ENCODE measurements at places on chromosomes 5 and 9.
A peak's percentile ranks its signal among the peaks of the same experiment; 100 is the strongest.

DNA sequence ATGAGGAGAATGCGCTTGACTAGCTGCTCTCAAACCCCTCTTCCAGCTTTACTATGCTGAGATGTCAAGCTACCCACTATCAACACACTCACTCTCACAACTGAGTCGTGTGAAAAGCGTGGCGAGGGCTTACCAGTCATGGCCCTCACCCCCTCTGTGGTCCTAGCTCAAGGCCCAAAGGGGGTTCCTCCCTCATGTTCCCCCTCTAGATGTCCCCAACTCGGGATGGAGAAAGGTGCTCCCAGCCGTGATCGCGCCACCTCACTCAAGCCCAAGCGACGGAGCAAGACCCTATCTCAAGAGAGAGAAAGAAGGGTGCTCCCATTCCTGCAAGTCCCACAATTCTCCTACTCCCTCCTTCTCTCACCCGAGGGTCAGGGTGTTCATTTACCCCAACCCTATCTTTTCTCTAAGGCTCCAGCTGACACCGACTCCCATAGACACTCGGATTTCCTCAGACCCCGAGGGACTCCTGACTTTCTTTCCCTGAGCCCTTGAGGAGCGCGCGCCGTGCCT lies 559 bp downstream of the SLC38A9 start:
- no peak for DNase-seq

GRCh38 chr5:53167836-53168235 lies 58.3 kb upstream of the MOCS2 start:
- DNase-seq, result no peak

DNA sequence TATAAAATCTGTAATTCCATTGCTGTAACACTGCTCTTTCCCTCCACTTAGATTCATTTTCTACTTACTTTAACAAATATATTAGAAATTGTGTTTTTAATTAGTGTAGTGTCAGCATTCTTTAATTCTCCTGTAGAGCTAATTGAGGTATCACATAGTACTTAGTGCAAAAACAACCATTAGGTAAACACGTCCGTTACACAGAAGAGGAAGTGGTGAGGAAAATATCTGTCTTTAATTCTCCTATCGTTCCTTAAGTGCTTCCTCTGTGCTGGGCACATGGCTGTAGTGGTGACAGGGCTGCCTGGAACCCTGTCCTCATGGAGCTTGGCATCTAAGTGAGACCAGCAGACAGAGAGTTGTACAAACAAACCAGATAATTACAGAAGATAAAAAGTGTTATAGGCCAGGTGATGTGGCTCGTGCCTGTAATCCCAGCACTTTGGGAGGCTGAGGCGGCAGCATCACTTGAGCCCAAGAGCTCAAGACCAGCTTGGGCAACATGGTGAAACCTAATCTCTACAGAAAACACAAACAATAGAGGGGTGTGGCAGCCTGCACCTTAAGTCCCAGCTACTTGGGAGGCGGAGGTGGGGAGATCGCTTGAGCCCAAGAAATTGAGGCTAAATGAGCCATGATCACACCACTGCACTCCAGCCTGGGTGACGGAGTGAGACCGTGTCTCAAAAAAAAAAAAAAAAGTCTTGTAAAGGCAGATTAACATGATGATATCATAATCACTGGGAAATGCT lies 36.4 kb downstream of the PARP8 start:
- DNase-seq, result no peak

- no peak for DNase-seq
Observed at GRCh38 chr9:7921545-7922197, 122.1 kb upstream of the DMAC1 start.

GRCh38 chr9:73869264-73869663 lies 627.9 kb upstream of the RORB start:
- peak; percentile 70 for DNase-seq

- no peak for DNase-seq
Observed at GRCh38 chr9:98442114-98442513, 186.7 kb upstream of the TBC1D2 start.

DNA sequence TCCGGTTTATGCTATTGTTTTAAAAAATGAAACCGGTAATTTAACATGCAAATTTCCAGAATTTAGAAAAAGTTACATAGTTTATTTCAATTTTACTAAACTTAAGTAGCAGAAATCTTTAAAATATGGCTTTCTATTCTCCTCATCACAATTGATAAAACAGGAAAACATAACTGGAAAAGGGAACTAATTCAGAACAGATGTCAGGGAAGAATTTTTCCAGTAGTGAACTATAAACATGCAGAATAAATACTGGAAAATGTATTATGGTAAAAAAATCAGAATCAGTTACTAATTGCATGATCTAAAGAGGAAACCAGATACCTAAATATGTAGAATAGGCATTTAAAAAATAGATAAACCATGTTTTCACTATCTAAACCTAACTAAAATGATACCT lies 7.3 kb upstream of the NR4A3 start:
- no peak for DNase-seq

DNA sequence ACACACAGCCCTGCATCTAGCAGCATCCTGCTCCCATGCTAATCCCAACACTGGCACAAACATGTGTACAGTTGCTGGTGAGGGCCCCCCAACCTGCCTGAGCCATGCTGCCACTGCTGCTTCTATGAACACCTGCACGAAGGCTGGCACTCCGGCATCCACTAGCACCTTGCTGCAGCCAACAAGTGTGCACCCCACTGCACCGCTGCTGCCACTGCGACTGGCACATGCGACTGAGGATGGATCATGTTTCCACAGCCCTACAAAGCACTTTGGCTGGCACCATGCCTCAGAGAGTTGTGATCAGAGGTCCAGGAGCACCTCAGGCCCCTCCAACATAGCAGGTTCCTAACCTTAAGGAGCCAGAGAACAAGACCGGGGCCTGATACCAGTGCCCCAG lies 7.8 kb upstream of the PDCD1LG2 start:
- no peak for DNase-seq

- no peak for DNase-seq
Observed at GRCh38 chr5:9468060-9468388, 77.9 kb downstream of the SEMA5A start.

DNA sequence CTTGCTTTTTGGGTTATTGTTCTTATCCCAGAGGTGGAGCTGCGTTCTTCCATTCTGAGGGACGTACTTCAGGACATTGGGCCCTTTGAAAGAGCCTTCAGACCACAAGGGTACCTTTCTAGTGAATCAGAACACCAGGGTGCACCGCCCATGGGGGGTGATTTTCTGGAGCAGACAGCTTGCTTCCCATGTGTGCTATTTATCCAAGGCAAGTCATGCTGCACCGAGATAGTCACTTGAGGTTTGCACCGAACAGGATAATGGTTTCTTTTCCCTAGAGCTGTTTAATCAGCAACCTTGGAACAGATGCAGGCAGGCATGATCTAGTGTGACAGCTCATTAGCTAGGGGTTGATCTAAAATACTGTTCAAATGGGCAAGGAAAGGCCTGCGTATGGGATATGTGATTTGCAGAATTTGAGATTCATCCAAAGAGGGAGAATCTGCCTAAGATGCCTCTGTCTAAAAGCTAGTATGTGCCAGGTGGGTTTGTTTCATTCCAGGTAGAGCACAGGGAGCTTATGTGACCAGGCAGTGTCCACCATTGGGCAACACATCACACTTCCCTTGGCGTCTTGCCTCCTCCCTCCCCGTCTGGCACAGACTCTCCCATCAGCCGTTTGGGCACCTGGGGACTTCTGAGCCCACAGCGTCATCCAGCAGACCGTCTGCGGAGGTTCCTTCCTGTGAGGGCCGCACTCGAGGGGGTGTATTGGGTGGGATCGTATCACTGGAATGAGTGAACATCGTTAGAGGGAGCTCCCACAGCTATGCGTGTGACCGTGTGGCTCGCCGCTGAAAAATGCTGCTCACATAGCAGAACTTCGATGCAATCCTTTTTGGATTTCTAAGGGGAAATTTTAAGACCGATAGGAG lies 23.0 kb downstream of the ABL1 start:
- no peak for DNase-seq

Data from NCI-H2029 (cell line).